Left cardiac atrium (tissue), 4 donors: ENCODE measurements at places on chromosomes 1 and 21.

DNA sequence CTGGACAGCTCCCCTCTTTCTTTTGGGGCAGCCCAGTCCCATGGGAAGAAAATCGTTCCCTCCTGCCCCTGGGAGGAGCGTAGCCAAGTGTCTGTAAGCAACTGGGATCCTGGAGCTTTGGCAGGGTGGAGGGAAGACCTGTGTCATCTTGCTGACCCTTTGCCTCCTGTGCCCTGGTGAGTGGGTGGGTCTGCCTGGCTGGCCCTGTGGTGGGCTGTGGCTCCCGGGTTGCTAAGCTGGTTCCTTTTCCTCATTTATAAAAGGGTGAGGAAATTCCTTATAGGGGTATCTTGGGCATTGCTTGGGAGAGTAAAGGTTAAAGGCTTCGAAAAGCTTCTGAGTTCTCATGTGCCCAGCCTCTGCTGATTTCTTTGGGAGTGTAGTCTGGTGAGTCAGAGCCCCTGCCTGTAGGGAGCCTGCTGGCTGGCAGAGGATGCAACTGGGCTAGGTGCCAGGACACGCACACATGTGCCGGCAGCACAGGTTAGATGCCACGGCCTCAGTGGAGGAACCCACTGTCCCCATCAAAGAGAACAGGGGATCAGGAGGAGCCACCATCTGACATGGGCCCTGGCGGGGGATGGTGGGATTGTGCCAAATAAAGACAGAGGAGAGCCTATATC lies 85.2 kb downstream of the ARHGEF10L start:
- DNase-seq, result peak; percentile 83

DNA sequence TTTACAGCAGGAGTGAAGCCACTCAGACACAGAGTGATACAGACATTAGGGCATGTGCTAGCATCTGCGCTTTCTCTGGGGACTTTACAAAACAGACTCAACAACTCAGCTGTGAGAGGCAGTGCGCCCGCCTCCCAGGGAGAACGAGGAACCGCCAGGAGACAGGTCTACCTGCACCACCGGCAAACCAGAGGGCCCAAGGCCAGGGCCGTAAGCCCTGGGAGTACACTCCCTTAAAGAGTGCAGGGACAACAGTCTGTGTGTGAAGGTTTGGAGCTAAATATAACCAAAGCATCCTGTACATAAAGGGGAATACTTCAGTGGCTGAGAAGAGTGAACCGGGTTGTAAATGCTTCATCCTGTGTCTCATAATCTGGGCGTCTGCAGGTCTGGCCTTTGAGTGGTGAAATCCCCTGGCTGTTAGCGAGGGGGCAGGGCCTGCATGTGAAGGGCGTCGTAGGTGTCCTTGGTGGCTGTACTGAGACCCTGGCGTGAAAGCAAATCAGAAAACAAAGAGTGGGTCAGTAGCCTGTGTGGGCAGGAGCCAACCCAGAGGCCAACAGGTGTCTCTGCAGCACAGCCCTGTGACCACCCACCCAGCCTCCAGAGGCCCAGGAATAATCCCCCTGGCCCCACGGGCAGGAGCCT lies 86.9 kb downstream of the CD247 start:
- DNase-seq, result no peak

DNA sequence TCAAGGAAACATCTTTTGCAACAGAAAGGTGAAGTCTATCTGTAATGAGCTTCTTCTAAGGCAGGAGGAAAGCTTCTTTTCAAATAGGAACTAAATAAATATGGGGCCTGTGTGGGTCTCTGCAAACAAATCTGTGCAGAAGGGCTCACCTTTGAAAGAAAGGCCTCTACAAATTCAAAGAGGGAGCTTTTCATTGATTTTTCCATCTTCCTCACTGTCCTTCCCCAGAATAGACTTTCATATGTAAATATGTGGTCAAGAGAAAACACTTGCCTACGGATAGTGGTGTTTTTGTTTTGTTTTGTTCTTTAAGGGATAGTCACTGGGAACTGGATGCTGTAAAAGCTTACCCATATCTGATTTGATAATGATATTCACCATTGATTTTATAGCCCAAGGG lies 223.4 kb downstream of the DSCAM start:
- no peak for DNase-seq

GRCh38 chr1:59138402-59138801 lies 158.5 kb upstream of the FGGY start:
- DNase-seq, result no peak

- no peak for DNase-seq
Measured at GRCh38 chr1:114092186-114093062, 61.2 kb downstream of the SYT6 start.

DNA sequence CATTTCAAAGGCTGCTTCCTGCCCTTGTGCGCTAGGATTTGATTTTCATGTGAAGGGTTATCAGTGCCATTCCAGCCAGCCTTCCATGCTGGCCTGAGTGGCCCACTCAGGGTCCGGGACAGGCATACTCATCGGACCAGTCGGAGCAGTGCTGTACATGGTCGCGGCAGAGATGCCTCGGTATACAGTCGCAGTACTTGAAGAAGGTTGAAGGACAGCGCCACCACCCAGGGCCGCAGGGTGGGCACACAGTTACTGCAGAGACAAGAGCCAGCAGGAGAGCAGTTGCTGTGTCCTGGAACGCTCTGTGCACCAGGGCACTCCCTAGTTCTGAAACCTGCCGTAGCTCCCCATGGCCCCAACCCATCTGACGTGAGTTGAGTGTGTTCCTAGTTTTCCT lies 9.1 kb downstream of the LDLRAD1 start:
- DNase-seq, result no peak
